ENCODE measurements at places on chromosomes 11 and 22. TPM values are rescaled to one million over a fixed set of nuclear protein-coding genes. Genes with fewer than 3 reads are reported as not detected.

DCDC1 gene
- under 0.01 TPM for total RNA-seq

VPS51 gene
- total RNA-seq = 127 TPM

EI24 gene
- 90.4 TPM for total RNA-seq

GAL gene
- total RNA-seq = 0.39 TPM

C22orf42 gene
- not detected for total RNA-seq

GAB4 gene
- not detected for total RNA-seq

SCGB2A2 gene
- not detected for total RNA-seq

RAB36 gene
- total RNA-seq = 5.5 TPM

Data from subcutaneous preadipocyte (primary cell).